ENCODE measurements at places on chromosomes 6 and 20. TPM values are rescaled to one million over a fixed set of nuclear protein-coding genes. Genes with fewer than 3 reads are reported as not detected.

Gene MOCS1
- total RNA-seq, result 0.30 TPM

DNA sequence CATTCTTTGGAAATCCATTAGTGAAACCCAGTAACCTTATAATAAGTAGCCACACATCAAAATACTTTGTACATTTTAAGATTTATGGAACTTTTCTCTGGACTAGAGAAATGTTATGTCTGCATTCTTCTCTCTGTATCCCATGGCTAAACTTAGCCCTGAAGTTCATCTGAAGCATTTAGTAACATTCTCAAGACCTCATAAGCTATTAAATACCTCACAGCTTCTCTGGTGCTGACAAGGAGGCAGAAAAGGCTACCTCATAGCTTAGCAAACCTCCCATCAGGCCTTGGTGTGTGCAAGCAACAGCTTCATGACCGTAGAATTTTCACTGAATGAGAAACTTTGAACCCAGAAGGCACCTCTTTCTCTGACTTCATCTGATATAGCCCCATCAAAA lies 38.9 kb upstream of the HDGFL1 start:
- DNase-seq, result no peak

Gene CLDN20
- total RNA-seq, result not detected

DNA sequence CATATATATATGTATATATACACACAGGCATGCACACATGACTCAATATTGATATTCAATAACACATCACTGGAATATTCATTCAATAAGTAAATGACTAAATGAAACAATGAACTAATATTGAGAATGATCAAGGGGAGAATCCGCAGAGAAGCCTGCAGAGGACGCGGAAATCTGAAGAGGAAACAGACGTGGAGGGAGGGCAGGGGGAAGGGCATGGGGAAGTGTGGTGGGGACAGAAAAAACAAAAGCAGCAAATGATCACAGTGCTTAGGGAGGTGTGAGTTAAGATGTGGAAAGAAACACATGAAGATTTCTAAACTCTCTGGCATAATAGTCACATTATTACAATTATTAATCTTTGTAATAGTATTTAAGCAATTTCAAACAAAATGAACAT lies 14.5 kb downstream of the PERP start:
- DNase-seq, result no peak

GRCh38 chr6:53326372-53327016 lies 22.3 kb downstream of the ELOVL5 start:
- DNase-seq, result no peak

GRCh38 chr6:96032661-96033060 lies 16.9 kb downstream of the FUT9 start:
- no peak for DNase-seq

GRCh38 chr6:90082847-90083246 lies 188.6 kb downstream of the GJA10 start:
- no peak for DNase-seq

- no peak for DNase-seq
These were observed 125.9 kb upstream of the INSM1 start for GRCh38 chr20:20241976-20242375.

GRCh38 chr6:14270142-14270893 lies 152.7 kb downstream of the CD83 start:
- DNase-seq, result peak; percentile 19

Gene GLP1R
- not detected for total RNA-seq

- no peak for DNase-seq
These were observed 14.9 kb upstream of the SLC22A23 start for GRCh38 chr6:3471711-3472110.

DNA sequence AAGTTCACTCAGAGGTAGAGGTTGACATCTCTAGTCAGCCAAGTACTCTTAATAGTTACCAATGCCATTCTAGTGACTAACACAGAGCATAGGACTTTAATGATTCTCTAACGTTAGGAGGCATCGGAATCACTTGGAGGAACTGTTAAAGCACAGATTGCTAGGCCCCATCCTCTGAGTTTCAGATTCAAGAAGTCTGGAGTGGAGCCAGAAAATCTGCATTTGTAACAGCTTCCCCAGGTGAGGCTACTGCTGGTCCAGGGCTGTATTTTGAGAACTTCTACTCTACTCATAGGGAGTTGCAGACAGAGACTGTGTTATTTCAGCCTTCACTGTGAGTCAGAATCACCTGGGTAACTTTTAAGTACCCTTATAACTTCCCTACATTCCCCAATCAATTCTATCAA lies 5.7 kb downstream of the LMBRD1 start:
- DNase-seq, result no peak

- DNase-seq, result no peak
These were observed 455.0 kb downstream of the RFPL4B start for GRCh38 chr6:112802144-112802543.

GRCh38 chr20:57342829-57343228 lies 8.2 kb upstream of the RAE1 start:
- no peak for DNase-seq

DNA sequence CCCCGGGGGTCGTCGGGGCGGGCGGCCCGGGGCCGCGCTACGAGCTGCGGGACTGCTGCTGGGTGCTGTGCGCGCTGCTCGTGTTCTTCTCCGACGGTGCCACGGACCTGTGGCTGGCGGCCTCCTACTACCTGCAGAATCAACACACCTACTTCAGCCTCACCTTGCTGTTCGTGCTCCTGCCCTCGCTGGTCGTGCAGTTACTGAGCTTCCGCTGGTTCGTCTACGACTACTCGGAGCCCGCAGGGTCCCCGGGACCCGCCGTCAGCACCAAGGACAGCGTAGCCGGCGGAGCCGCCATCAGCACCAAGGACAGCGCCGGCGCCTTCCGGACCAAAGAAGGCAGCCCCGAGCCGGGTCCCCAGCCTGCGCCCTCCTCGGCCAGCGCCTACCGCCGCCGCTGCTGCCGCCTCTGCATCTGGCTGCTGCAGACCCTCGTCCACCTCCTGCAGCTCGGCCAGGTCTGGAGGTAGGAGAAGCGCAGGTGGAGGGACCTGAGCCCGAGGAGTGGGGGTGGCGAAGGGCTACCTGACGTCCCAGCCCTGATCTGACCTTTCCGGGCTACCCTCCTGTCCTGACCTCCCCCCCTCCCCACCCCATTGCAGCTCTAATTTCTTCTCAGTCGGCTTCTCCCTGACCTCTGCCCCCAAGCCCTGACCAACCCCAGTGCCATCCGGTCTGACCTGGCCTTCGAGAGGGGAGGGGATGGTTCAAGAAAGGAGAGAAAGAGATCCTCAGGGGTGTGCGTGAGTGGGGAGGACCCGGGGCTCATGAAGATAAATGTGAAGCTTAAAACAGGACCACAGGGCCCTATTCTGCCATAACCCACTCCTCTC lies 558 bp downstream of the XKR7 start:
- peak; percentile 85 for DNase-seq

Gene OR2J3
- total RNA-seq, result not detected

Gene PDE7B
- 3.5 TPM for total RNA-seq

- DNase-seq, result peak; percentile 90
These were observed 1.5 kb downstream of the BRD2 start for GRCh38 chr6:32969685-32970412.

DNA sequence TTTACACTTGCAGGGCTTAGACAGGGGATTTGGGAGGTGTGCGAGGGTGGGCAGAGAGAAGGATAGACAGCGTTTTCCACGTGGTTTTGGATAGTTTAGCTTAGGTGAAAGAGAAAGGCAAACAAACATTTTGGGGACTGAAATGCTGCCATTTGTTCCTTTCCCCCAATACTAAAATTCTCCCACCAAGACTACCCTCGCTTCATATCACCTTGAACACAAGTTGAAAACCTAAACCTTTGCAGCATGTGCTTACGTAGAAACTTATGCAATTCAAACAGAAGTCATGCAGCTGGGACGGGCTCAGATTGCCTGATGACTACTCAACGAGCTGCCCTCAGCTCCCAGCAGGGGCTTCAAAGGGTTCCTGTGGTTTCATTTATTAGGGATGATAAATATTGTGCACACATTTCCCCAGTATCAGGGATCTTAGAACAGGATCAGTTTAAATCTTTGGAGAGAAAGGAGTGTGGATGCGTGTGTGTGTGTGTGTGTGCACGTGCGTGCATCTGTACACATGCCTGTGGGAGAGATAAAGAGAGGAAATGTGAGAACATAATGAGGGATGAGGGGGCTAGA lies 77.3 kb downstream of the SLC22A23 start:
- DNase-seq, result no peak

DNA sequence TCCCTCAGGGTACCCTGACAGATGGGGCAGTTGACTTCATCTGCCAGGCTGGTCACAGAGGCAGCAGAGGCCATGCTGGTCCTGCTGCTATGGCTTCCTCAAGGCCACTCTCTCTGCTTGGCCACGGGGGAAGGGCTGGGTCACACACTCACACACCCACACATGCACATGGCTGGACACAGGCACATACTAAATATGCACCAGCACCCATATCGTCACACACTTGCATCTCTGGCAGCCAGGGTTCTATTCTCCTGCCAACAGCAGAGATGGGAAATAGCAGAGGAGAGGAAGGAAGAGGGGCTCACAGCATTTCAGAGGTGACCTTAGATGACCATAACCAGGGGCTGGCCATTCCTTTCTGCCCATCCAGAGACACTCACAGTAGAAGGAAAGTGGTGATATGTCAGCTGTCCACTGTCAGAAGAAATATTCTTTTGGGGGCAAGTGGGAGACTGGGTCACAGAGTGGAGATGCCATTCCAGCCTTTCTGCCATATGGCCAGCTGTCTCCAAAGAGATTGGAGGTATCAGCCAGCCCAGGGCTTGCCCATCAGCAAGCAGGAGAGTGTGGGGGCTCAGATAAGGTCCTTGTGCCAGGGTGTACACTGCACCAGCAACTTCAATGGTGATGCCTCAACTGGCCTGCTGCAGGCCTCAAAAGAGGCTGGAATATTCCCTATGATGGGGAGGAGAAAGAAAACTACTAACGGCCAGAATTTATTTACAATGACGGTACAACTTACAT lies at the start of gene TRIM10:
TSS of gene TRIM10 (minus strand) at position 427 of the 747 bp plus-strand sequence. CDS start at position 74, 353 bp downstream.
- no peak for DNase-seq

GRCh38 chr6:33177552-33178446 lies 14.5 kb downstream of the COL11A2 start:
- DNase-seq, result no peak

- DNase-seq, result no peak
These were observed 472.7 kb downstream of the PKHD1 start for GRCh38 chr6:51614725-51615124.

DNA sequence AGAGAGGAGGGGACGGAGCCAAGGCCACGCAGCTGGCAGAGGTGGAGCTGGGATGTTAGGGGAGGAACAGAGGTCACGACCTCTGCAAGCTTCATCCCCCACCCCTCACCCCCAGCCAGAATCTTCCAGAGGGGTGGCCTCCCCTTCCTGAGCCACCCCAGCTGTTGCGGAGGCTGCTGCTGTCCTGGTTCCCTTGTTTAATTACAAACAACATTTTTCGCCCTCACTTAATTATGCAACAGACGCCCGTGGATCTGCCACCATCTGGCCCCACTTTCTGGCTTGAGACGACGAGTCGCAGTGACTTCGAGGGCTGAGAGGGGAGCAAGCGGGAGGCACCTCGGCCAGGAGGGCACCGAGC lies 153.7 kb upstream of the PTPN1 start:
- no peak for DNase-seq

Gene ITCH
- total RNA-seq, result 51.6 TPM

- no peak for DNase-seq
These were observed 114.8 kb downstream of the DST start for GRCh38 chr6:56527934-56528333.

DNA sequence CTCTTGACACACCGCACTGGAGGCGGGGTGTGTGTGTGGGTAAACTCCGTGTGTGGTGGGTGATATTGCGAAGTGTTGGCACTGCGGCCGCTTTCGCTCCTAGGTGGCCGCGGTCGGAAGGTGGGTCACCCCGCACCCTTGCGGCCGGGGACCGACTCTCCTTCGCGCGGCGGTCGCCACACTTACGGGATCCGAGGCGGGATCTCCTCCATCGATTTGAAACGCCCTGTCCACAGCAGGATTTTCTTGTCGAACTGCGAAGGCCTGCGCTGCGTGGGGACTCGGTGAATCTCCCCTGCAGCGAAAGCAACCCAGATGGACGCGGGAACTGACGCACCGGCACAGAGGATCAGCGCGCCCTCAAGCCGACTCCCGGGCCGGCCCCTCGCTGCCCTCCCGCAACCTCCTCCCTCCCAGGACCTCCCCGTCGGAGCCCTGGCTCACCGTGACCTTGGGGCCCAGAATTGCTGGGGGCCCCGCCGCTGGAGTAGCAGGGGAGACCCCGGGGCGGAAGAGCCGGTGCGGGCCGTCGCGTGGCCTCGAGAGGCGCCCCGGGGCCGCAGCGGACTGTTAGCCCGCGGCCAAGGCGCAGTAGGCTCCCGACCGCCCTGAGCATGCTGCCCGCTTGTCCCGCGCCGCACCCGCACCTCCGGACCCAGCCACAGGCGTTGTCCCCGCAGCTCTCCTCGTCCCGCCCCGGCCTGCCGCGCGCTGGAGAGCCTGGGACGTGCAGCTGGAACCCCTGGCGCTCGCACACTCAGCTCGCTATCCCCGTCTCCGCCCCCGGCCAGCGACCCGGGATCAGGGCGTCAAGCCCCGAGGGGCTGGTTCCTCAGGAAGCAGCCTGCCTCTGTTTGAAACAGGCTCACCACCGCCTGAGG lies at the start of gene FAM162B:
TSS of gene FAM162B (minus strand) at position 759 of the 881 bp plus-strand sequence. CDS start at position 616, 143 bp downstream.
- no peak for DNase-seq

GRCh38 chr6:73665686-73666319 lies 12.0 kb upstream of the SLC17A5 start:
- no peak for DNase-seq

DNA sequence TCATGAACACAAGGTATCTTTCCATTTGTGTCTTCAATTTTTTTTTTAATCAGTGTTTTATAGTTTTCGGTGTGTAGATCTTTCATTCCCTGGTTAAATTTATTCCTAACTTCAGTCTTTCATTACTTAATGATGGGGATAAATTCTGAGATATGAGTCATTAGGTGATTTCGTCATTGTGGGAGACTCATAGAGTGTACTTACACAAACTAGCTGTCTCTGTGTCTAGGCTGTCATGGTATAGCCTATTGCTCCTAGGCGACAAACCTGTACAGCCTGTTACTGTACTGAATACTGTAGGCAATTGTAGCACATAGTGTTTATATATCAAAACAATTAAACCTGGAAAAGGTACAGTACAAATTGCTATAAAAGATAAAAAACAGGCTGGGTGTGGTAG lies 42.1 kb downstream of the SMAP1 start:
- DNase-seq, result no peak

Gene AP5S1
- total RNA-seq, result 13.8 TPM

Gene KHDRBS2
- not detected for total RNA-seq

- DNase-seq, result no peak
These were observed 20.9 kb downstream of the IGF2R start for GRCh38 chr6:159989492-159990480.

Gene PLCB4
- not detected for total RNA-seq

GRCh38 chr6:39409889-39410288 lies 87.4 kb upstream of the KCNK16 start:
- no peak for DNase-seq

Measured in activated CD8-positive, alpha-beta memory T cell treated with anti-CD3 and anti-CD28 coated beads, Interleukin-2, amount 10 ng/mL, durations not matched to agents 7 days and 5 days (primary cell).